Hippocampal formation (tissue), 2 donors: ENCODE measurements at places on chromosomes 4 and X.

DNA sequence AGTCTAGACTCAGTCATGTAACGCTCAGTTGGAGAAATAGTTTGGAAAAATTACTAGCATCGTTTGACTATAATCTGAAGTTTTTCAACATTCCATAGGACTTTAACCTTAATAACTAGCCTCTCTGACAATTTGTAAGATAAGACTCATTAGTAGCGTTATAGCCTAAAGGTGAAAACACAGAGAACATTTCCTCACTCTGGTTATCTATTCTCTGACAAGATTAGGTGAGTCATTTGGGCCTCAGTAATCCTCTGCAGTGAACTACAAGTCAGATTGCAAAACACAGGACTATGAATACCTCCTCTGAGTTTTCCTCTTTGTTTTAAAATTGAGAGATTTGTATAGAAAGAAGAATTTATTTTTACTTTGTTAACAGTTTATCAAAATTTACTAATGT lies 31.8 kb upstream of the PDLIM5 start:
- DNase-seq = no peak

DNA sequence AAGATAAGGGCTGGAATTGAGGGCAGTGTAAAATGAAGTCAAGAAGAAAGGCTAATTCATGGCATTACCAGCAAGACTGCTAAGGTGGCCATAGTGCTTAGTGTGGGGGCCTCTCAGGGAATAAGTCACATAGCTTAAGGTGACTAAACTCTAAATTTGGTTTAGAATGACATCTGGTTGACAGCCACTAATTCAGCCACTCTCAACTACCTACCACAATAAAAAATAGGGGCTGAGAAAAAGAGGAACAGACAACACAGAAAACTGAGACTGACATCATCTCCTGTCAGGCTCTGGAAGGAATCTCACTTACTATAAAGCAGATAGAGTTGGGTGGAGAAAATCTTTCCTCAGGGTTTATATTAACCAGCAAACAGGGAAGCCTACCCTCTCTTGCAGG lies 96.9 kb downstream of the CHRDL1 start:
- DNase-seq = no peak

GRCh38 chrX:36199928-36200327 lies 280.4 kb downstream of the CFAP47 start:
- DNase-seq = no peak

DNA sequence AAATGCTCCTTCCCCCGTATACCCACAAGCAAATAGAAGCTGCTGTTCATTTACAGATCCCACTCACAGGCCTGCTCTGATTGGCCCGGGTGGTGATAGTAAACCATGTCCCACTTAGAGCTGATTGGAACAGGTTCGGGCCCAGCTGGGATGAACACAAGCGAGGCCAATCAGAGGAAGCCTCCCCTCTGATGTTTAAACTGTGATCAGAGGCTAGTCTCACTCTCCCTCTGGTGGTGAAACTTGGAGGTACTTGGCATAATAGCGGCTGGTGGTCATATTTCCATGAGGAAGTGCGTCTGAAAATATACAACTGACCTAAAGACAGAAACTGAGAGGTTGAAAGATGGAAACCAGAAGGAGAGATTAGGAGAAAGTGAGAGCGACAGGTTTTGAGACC lies 51.5 kb upstream of the TRPC3 start:
- DNase-seq = no peak

DNA sequence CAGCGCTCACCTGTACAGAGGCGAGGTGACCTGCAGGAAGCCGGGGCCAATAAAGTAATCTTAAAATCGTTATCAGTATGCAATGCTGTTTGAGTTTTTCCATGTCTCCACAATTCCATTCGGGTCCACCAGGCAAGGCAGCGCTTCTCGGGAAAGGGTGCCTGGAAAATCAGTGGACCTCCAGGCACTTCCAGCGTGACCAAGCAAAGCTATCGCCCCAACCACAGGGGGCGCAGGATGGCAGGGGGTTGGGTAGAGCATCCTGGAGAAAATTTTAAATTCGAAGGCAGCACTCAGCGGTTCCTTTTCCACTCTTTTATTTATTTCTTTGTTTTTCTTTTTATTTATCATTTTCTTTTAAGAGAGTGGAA lies 5.4 kb upstream of the SOX3 start:
- no peak for DNase-seq

- no peak for DNase-seq
Measured at GRCh38 chr4:88879991-88880390, 177.0 kb downstream of the FAM13A start.
